ENCODE measurements at places on chromosomes 11 and 22. TPM values are rescaled to one million over a fixed set of nuclear protein-coding genes. Genes with fewer than 3 reads are reported as not detected.

BIK gene
- polyA plus RNA-seq, result not detected

PGM2L1 gene
- polyA plus RNA-seq, result 1.7 TPM

MISFA gene
- 1.3 TPM for polyA plus RNA-seq

TBX10 gene
- polyA plus RNA-seq, result not detected

OR4D5 gene
- not detected for polyA plus RNA-seq

IFTAP gene
- 56.2 TPM for polyA plus RNA-seq

GGTLC2 gene
- polyA plus RNA-seq, result not detected

DEUP1 gene
- not detected for polyA plus RNA-seq
